ENCODE measurements at places on chromosomes 6 and 20.

- DNase-seq, result no peak
Observed at GRCh38 chr20:57874141-57874540, 164.3 kb upstream of the PMEPA1 start.

GRCh38 chr6:125004198-125004597 is 42.0 kb downstream of the RNF217 start:
- no peak for DNase-seq

- no peak for DNase-seq
Observed at GRCh38 chr6:159996626-159997497, 28.0 kb downstream of the IGF2R start.

DNA sequence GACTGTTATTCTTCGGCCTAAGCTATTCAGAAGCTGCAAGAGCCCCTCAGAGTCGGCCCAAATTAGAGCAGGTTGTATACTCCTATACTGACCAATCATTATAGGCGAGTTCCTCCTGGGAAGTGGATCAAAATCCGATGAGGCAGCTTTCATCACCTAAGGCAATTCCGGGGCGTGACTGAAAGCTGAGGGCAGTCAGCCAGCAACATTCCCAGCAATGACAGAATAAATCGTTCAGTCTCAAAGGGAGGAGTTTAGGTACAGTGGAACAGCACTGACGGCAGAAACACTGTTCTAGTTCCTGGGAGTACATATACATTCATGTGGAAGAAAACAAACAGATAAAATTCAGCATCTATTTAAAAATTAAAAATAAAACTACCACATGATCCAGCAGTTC is 10.8 kb downstream of the HLA-DQB2 start:
- no peak for DNase-seq

DNA sequence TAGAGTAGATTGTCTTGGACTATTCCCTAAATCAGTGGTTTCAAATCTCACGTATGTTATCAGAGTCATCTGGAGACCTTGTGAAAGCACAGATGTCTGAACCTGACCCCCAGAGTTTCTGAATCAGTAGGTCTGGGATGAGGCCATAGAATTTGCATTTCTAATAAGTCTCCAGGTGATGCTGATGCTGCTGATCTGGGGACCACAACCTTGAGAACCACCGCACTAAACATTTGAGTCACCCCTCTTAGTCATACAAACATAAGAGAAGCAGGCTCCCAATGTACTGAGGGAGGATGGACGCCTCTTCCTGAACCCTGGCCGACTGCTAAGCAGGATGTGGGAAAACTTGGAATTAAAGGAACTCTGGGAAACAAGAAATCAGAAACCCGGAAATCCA is 187.8 kb upstream of the PRDM1 start:
- no peak for DNase-seq

GRCh38 chr20:6756693-6757595 is 10.5 kb upstream of the BMP2 start:
- DNase-seq, result no peak

DNA sequence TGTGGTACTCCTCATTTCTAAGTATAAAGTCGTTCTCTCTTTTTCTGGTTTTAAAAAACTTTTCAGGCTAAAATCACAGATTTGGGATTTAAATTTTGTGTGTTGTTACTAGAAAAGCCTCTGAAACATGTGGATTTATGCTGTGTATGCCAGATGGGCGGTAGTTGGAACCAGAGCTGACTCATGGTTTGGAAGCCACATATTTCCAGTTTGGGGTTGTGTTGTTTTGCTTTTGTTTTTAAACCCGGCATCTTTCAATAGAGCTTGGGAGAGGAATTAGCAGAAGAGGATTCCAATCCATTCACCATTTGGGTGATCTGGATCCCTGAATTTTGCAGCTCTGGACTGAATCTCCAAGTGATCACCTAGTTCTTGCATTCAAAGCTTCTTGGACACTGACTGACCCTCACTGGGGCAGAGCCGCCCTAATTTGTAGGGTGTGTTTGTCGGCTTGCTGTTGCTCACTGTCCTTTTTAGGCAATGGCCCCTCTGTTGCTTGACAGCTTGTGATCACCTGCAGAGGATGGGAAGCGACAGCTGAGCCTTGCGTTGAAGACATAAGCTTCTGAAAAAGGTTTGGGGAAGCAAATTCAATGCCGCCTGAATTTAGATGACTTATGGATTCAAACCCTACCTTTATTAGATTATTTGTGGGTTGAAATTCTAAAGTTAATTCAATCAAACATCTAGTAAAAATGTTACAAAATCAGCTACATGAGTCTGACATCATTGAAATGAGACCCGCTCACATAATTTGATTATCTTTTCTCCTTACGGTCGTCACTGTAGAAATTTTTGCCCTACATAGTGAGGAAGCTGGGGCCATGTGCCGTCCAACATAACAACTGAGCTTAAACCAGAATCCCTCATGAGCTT is 79.9 kb upstream of the CD83 start:
- no peak for DNase-seq

DNA sequence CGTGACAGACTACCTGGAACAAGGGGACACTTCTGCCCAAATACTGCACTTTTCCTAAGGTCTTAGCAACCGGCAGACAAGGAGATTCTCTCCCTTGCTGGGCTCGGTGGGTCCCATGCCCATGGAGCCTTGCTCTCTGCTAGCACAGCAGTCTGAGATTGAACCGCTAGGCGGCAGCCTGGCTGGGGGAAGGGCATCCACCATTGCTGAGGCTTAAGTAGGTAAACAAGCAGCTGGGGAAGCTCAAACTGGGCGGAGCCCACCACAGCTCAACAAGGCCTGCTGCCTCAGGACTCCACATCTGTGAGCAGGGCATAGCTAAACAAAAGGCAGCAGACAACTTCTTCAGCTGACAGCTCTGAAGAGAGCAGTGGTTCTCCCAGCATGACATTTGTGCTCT is 87.8 kb upstream of the ASCC3 start:
- no peak for DNase-seq

All from activated CD4-positive, alpha-beta T cell treated with anti-CD3 and anti-CD28 coated beads, Interleukin-2, amount 50 U/mL, for 4 hours (primary cell).